ENCODE measurements at places on chromosomes 5 and 9.

GRCh38 chr9:38053697-38054461 lies 15.1 kb downstream of the SHB start:
- no peak for DNase-seq

DNA sequence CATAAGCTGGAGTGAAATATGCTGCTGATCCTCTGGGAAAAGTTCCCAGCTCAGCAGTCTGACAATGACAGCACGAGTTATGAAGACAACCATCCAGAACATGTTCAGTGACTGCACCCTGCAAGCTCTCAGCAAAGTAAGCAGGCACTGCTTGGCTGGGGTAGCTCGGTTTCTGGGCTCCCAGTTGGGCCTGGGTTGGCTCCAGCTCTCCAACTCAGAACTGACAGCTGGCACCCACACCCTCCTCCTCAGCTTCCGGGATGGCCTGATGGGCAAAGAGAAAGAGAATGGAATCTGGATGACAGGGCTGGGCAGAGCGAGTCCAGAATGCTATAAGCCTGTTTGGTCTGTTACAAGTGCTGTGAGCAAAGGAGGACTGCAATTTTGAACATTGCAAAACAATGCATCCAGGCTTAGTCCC lies 185.0 kb downstream of the CSNK1G3 start:
- peak; percentile 67 for DNase-seq

- no peak for DNase-seq
Observed at GRCh38 chr5:73528248-73528647, 30.0 kb downstream of the BTF3 start.

- no peak for DNase-seq
Observed at GRCh38 chr5:176740131-176740701, 70.1 kb upstream of the UNC5A start.
